Karpas-422 (cell line): ENCODE measurements at places on chromosomes 3 and 15.

- DNase-seq, result no peak
These were observed 6.7 kb downstream of the AMIGO3 start for GRCh38 chr3:49712631-49713317.

DNA sequence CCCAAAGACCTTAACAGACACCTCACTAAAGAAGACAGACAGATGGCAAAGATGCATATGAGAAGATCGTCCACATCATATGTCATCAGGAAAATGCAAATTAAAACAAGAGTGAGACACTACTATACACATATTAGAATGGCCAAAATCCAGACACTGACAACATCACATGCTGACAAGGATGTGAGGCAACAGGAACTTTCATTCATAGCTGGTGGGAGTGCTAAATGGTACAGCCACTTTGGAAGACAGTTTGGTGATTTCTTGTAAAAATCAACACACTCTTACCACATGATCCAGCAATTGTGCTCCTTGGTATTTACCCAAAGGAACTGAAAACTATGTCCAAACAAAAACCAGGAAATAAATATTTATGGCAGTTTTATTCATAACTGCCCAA, 17.6 kb downstream of the CHDH start:
- DNase-seq, result no peak

DNA sequence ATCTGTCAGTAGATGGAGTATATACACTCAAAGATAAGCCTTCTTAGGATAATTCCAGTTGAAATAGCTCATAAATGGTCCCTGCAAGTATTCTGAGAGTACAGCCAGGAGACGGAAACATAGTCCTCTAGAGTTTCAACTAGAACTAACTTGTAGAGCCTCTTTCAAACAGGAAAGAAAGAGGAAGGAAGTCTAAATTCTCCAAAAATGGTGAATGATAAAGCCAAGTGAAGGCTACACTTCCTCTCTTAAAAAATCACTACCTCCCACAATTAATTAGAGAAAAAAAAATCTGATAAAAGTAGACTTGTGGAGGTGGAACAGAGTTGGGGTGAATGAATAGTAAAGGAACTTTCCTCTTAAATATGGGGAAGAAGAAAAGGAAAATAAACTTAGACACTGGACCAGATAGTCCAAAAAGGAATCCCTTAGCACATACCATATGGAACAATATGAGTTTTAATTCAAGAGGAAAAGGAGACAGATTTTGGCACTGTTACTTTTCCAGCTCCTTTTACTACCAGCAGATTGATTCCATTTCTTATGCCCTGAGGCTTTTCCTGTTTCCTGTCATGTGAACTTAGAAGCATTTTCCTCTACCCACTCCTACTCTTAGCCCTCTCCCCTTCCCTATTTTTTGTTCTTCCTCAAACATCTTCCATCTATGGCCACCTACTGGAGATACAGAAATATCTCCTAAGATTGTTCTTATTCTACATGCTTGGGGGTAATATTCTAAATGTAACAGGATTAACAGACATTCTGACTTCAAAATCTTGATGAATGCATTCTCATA, 207.6 kb downstream of the CHST2 start:
- DNase-seq, result peak; percentile 67

GRCh38 chr3:162400697-162401096, 904.1 kb downstream of the OTOL1 start:
- no peak for DNase-seq

DNA sequence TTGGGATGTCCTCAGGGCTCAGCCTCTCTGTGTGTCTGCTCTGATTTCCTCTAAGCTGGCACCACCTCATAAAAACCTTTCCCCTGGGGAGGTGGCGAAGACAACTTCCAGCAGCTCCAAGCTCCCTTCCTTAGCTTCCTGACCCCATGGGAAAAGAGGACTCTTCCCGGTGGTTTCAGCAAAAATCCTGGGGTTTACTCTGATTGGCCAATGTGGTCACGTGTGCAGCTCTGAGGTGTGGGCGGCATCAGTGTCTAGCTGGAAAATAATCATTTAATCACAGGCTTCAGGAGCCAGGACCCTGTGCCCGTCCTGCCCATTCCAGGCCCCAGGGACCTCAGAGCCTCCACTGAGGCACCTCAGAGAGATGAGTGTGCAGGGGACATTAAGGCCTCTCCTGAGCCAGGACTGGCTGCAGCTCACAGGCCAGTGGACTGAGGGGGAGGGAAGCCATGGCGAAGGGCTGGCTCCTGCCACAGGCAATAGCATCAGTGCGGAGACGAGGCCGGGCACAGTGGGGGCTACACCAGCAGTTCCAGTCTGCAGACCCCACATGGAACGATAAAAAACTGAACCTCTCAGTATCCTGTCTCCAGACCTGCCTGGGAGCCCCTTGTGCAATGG, 104.1 kb downstream of the TPRA1 start:
- DNase-seq, result no peak

DNA sequence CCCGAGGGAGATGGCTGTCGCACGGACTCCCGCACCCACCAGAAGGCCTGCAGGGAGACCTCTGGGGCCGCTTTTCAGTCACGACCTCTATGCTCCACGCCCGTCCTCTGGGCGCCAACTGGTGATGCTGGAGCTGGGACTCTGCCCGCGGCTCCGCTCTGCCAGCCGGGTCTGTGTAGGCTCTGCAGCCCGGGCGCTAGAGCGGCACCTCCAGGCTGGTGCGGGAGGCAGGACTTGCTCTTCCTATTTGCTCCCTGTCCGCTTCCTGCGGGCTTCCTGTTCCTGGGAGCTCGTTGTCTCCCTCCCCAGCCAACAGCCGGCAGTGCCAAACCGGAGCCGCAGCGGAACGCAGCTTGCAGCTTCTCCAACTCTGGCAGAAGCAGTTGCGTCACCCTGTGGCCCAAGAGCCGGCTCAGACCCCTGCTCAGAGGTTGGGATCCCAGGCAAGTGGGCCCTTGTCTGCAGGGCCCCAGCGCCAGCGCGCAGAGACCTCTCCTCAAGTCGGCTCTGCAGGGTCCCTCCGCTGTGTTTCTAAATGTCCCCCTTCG, 285.9 kb downstream of the XXYLT1 start:
- DNase-seq, result no peak

DNA sequence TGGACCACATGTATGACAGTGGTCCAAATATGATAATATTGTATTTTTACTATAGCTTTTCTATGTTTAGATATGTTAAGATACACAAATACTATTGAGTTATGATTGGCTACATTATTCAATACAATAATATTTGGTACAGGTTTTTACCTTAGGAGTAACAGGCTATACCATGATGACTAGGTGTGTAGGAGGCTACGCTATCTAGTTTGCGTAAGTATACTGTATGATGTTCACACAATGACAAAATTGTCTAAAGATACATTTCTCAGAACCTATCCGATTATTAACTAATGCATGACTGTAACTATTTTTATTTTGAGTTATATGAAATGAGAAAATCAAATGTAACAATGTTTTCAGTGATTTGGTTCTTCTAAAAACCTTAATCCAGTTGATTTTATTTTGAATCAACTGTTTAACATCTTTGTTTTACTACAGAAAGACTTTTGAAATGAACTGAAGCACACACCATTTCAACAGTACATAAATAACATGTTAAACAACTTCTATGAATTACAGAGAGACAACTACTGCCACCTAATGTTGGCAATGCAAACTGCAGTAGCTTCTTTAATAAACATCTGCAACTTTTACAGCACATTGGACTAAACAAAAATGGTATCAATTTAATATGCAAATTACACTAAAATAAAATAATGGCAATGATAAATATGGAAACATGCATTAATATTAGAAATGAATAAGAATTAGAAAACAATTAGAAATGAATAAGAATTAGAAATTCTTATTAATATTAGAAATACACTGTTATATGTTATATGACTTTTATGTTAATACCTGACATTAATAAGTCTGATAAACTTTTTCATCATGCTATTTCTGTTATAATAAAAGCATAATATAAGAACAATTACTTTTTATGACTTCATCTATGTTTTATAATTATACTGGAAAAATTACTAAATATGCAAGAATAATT, 255.7 kb downstream of the MBNL1 start:
- DNase-seq, result peak; percentile 82

DNA sequence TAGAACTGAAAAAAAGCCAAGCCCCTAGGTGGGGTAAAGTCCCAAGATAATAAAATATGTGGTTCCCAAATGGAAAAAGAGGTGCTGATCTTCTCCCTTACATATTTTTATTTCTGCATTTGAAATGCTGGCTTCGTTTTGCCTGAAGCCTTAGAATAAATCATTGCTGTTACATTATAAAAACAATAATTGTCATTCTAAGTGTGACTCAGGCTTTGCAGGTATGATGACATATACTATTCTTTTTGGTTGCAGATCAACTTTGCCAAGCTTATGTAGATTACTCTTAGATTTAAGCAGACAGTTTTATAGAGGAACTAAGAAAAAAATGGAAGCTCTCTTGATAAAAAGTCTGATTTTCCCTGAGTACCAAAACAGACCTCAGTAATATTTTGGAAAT, 7.5 kb downstream of the IDH3A start:
- no peak for DNase-seq

DNA sequence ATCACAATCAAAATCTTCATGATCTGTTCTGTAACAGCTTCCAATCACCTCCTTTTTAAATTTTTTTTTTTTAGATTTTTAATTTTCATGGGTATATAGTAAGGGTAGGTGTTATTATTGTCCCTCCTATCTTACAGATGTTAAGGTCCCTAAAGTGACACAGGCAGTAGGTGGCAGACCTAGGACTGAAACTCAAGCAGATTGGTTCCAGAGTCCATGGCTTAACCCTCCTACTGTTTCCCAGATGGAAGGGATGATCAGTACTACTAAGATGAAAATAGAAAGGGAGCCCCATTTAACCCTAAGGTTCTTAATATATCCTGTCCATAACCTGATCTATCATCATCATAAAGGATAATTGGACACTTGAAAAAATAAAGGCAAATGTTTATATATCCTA, 57.1 kb downstream of the CHAC1 start:
- DNase-seq, result no peak

GRCh38 chr3:4475804-4476203, 8.7 kb upstream of the SUMF1 start:
- no peak for DNase-seq

DNA sequence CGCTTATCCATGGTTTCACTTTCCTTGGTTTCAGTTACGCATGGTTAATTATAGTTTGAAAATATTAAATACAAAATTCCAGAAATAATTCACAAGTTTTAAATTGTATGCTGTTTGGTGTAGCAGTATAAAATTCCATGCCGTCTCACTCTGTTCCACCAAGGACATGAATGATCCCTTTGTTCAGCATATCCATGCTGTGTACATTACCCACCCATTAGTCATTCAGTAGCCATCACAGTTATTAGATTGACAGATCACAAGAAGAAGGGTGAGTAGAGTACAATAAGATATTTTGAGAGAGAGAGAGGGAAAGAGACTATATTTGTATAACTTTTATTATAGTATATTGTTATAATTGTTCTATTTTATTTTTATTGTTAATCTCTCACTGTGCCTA, 535.5 kb downstream of the SQOR start:
- DNase-seq, result no peak

DNA sequence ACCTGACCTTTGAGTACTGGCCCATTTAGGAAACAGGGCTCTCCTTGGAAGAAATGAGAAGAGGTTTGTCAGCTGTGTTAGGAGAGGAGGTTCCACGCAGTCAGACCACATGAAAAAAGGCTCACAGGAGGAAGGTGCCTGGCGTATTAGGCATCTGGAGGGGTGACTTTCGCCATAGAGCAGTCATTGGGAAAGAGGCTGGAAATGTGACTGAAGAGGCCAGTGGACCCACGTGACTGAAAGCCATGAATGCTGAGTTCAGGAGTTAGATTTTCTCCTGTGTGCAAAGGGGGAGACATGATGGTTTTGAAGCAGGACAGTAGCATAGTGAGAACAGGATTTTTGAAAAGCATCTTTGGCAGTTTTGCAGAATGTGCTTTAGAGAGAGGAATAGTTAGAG, 29.7 kb upstream of the RNF7 start:
- no peak for DNase-seq

- no peak for DNase-seq
These were observed 13.9 kb upstream of the ANPEP start for GRCh38 chr15:89828281-89829145.

GRCh38 chr3:10248184-10248983, at the start of gene TATDN2:
TATDN2 (plus strand) TSS chr3:10248459; CDS start chr3:10249201, 742 bp downstream.
- DNase-seq, result peak; percentile 100

DNA sequence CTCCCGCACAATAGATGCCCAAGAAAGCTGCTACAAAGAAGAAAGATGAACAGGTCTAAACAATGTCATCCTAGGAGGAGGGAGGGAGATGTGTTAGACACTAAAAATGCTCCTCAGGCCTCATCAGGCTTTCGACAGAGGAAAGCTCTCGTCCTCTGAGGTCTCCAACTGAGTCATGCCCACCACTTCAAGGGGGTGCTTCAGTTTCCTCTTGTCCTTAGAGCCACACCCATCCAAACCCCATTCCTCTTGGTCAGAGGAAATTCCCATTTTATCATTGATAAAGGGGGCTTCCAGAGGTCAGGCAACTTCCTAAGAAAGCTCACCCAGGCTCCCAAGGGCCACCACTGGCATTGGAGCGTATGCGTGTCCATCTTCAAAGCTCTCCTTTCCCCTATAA, 50.1 kb downstream of the HEG1 start:
- no peak for DNase-seq

- peak; percentile 80 for DNase-seq
These were observed 17.2 kb upstream of the ANKDD1A start for GRCh38 chr15:64894395-64895056.

DNA sequence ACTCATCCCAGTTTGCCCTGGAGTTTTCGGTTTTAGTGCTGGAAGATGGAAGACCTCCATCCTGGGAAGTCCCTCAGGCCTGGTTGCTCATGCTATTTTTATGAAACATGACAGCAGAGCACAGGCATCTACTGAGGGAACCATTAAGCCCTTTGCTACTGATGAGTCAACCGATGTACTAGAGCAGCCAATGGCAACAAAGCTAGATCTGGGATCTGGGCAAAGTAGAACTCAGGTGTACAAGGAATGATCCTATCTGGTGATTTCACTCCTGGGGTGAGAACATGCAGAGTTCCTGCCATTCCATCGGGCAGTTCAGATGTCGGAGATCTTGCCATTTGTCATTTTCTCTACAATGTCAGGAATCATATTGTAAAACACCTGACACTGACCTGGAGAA, 166.2 kb upstream of the NSMCE3 start:
- no peak for DNase-seq

DNA sequence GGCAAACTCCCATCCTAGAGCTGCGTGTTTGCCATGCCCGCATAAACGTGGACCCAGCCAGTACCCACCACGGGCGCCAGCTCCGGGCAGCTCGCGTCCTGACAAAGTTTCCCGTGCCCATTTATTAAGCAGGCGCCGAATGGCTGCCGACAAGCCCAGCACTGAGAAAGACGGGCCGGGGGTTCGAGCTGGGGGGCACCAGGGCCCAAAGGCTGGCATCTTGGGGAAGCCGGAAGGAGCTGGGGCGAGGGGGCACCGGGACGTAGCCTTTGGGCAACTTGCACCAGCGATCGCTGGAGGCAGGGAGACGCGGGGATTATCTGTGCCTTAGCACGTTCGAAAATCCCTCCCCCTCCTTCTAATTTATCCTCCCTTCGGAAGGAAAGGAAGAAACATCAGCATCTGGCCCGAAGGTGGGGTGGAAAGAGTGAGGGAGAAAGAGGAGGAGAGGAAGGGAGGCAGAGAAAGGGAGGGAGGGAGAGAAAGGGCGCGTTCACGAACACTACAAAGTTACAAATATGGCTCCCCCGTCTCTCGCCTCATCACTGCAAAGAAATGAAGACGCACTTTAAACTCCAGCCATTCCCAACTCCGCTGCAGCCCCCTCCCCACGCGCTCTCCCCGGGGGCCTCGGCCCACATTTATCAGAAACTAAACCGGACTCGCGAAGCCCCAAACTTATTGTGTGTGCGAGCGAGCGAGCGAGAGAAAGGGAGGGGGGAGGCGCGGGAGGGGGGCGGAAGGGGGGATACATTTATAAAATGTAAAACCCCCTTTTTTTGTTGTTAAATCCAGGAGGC, 1.0 kb downstream of the ANP32A start:
- DNase-seq, result peak; percentile 81
